NCI-H1092 (cell line): ENCODE measurements at places on chromosomes 2 and 18.

GRCh38 chr2:54122171-54122935, 6.9 kb downstream of the ACYP2 start:
- DNase-seq = no peak

- DNase-seq = no peak
Measured at GRCh38 chr2:113896791-113897190, 6.9 kb downstream of the ACTR3 start.

GRCh38 chr2:237091779-237092436, 6.2 kb downstream of the COPS8 start:
- no peak for DNase-seq

DNA sequence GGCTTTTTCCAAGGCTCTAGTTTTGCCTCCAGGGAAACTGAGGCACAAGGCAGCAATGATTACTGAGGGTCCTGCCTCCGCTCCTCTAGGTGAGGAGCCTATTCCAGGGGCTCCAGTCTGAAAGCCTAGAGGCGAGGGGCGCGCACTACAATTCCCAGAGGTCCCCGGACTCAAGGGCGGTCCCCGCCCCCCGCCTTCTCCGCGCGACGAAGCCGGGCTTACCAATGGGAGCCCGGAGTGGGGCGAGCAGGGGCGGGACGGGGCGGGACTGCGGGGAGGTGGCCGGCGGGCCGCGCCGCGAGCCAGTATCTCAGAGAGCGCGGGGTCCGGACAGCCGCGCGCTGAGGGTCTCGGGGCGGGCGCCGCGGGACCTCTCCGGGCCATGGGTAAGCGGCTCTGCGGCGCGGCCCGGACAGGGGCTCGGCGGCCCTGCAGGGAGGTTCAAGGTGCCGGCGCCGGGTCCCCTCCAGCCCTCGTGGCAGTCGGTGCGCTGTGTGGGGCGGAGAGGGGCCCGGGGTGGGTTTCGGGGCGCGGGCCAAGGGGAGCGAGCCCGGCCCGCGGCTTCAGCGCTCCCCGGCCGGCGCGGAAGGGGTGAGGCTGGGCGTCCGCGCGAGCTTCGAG, at the start of gene ARID5A:
TSS of gene ARID5A (plus strand) at position 308 of the 621 bp plus-strand sequence. CDS start at position 383, 75 bp downstream.
- DNase-seq = peak; percentile 69

- DNase-seq = no peak
Measured at GRCh38 chr2:15940661-15941480, 521 bp downstream of the MYCN start.

- DNase-seq = no peak
Measured at GRCh38 chr2:169141713-169142352, 72.5 kb downstream of the DHRS9 start.

DNA sequence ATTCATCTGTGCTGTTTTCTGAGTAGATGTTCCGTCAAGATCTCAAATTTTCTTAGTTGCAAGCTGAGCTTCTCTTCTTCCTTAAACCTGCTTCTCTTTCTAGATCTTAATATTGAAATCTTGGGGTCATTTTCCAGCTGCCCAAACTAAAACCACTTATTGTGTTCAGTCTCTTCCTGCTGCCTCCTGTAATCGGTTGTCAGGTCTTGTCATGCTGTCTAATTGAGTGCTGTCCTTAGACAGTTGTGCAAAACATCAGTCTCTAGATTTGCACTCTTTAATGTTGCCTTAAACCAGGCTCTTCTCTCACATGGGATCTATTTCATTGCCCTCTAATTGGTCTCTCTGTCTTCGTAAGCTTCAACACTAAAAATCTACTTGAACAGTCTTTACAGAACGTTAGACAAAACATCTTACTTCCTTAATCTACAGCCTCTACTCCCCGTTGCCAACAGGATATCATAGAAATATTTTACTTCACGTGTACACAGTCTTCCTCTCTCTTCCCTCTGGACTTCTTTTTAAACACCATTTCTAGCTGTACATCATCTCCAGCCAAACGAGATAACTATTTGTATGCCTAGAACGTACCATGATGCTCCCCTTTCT, 34.9 kb downstream of the GPD2 start:
- DNase-seq = no peak

DNA sequence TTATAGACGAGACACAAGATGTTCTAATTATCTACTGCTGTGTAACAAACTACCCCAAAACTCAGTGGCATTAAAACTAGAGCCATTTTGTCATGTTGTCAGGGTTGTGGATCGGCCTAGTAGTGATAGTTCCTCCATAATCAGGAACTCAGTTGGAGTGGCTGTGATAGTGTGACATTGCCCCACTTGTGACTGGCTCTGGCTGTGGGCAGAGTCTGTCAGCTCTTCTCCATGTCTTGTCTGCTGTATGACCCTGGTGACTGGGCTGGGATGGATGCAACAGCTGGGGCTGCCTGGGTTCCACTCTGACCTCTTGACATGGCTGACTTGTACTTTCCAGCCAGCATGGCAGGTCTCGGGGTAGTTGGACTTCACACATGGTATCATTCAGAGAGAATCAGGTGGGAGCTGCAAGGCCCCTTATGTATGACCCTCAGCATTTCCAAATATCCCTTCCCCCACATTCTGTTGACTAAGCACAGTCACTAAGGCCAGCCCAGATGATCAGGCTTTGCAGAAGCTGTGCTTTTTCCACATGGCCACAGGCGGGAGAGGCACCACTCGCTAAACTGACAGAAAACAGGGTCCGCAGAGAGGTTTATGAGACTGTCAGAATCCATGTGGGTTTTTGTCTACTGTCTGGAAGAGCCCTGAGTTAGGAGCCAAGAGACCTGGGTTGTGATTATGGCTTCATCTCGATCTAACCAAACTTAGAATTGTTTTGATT, 50.3 kb downstream of the SETBP1 start:
- DNase-seq = no peak

DNA sequence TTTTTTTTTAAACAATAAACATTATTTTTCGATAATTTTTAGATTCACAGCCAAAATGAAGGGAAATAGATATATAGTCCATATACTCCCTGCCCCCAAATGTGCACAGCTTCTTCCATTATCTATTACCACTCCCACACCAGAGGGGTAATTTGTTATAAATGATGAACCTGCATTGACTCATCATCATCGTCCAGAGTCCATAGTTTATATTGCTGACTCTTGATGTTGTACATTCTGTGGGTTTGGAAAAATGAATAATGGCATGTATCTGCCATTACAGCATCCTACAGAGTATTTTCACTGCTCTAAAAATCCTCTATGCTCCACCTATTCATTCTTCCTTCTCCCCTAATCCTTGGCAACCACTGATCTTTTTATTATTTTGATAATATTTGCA, 121.5 kb downstream of the LTBP1 start:
- DNase-seq = no peak

GRCh38 chr2:200225951-200226350, 80.5 kb upstream of the SPATS2L start:
- no peak for DNase-seq

DNA sequence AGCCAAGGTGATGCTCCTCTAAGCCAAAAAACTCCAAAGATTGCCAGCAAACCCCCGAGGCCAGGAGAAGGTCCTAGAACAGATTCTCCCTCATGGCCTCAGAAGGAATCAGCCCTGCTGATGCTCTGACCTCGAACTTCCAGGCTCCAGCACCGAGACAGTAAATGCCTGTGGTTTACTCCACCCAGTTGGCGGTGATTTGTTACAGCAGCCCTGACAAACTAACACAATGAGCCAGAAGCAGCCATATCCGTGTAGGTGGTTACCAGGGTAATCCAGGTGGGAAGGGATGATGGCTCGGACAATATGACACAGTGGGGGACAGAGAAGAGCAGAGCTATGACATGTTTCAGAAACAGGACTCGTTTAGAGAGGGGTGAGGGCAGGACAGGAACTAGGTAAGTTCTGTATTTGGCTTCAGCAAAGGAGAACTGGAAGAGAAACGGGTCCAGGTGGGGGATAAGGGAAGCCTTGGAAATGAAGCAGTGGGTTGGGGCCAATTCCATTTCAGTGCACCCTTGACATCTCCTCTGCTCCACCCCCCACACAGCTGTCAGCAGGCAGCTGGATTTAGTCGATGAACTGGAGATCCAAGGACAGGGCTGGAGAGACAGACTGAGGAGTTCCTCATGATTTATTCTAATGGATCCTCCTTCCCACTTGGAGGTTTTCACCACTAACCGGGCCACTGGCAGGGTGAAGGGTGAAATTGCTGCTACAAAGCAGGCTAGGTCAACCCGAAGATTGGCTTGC, 179.7 kb upstream of the SH3BP4 start:
- no peak for DNase-seq

GRCh38 chr2:68108120-68108519, 45.3 kb upstream of the C1D start:
- no peak for DNase-seq

GRCh38 chr2:183037074-183037552, 1.1 kb downstream of the NCKAP1 start:
- no peak for DNase-seq

GRCh38 chr2:4882421-4882820, 809.8 kb upstream of the SOX11 start:
- DNase-seq = no peak

DNA sequence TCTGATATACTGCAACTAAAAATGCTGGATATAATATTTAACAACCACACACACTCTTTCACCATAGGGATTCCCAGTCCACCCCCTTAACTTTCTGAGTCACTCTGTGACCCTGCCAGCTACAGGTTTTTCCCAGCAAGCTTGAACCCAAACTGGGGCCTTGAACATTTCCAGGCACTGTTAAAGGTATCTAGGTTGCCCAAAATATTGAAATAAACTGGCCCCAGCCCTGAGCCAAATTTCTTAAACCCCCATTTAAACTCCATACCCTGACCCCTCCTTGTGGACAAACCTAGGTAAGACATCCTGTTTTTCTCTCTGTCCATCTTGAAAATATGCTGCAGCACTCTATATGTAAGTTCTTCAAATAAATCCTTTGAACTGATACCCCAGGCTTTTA, 19.7 kb upstream of the DCTN1 start:
- DNase-seq = no peak

GRCh38 chr2:71667256-71668182, 214.2 kb downstream of the DYSF start:
- DNase-seq = no peak

- DNase-seq = no peak
Measured at GRCh38 chr2:53913721-53914120, 54.0 kb upstream of the GPR75 start.

- DNase-seq = no peak
Measured at GRCh38 chr2:164706522-164706921, 85.2 kb upstream of the GRB14 start.

DNA sequence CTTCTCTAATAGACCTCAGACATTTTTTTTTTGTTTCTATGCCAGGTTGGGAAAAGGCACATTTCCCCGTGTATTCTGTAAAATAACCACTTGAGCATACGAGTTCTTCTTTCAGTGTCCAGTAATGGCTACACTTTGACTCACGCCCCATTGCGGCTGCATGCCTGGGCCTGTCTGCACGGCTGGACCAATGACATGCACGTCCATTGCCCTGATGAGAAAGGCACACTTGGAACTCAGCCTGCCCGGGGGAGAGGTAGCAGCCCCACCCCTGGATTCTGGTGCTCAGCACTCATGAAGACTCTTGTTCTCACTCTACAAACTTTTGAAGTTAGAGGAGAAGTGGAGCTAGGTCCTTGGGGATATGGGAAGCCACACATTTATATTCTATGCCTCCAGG, 5.8 kb downstream of the PCARE start:
- no peak for DNase-seq

DNA sequence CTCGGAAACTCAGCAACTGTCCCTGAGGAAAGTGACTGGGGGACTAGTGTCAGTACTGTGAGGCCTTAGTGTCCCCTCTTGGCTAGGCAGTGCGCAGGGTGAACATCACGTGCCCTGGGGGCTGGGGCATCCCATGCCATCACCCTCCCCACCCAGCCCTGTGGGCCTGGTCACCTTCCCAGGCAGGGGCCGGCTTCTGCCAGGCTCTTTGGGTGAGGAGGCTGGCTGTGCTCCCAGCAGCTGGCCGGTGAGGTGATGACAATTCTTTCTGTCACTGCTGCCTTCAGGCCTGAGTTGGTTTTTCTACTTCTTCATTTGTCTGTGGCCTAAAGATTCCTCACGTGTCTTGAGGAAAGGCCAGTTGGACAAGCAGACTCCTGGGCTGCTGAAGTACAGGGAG, 180.8 kb downstream of the KLHL29 start:
- no peak for DNase-seq

- DNase-seq = no peak
Measured at GRCh38 chr2:23293063-23293462, 91.9 kb upstream of the KLHL29 start.

GRCh38 chr2:97714950-97715652, 1.7 kb downstream of the ZAP70 start:
- no peak for DNase-seq

DNA sequence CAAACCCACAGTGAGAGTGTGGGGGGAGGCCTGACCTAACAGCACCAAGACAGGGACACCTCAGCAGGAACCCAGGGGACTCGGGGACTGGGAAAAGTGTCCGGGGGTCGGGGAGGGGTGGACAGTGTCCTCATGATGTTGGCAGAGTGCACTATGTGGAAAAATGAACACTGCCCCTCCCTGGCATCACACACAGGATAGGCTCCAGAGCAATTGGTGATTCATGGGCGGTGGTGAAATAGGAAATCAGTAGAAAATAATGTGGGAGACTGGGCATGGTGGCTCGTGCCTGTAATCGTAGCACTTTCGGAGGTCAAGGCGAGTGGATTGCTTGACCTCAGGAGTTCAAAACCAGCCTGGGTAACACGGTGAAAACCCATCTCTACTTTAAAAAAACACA, 3.6 kb upstream of the ANO7 start:
- DNase-seq = no peak

DNA sequence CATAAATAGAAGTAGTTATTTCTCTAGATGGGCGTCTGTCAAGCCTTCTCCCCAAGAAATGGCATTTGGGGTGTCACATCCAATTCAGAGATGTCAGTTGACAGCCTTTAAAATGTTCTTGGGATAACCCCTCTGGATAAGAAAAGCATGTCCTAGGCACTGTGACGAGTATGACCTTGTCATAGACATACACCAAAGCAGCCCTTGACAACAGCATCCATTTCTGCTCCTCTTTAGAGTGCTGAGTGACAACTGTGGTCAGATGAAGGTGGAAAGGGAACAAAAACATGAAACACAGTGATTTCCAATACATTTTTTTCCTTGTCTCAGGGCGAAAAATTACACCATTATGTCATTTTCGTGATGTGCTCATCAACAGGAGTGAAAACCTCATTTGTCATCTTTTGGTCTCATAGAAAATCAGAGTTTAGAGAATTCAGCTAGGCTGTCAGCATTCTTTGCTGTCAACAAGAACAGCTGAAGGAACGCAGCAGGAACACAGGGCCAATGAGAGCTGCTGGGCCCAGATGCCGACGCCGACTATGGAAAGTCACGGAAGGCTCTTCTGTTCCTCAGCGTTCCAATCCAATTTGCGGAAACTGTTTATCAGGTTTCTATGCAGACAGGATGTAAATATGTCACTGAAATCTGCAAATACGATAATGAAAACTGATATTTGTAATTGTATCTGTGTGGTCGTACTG, 193.2 kb downstream of the ICOS start:
- DNase-seq = no peak

- no peak for DNase-seq
Measured at GRCh38 chr2:114569166-114569565, 126.7 kb downstream of the DPP10 start.

GRCh38 chr2:215728504-215729065, 284.8 kb downstream of the MREG start:
- DNase-seq = no peak
